Stimulated activated CD8-positive, alpha-beta memory T cell treated with anti-CD3 and anti-CD28 coated beads, Interleukin-15, amount 100 ng/mL, for 4 hours (primary cell): ENCODE measurements at places on chromosomes 16 and 17.

GRCh38 chr17:2957631-2958286, 105.6 kb downstream of the OR1D5 start:
- DNase-seq: no peak

- DNase-seq: no peak
Observed at GRCh38 chr17:9200699-9201359, 179.5 kb downstream of the NTN1 start.

DNA sequence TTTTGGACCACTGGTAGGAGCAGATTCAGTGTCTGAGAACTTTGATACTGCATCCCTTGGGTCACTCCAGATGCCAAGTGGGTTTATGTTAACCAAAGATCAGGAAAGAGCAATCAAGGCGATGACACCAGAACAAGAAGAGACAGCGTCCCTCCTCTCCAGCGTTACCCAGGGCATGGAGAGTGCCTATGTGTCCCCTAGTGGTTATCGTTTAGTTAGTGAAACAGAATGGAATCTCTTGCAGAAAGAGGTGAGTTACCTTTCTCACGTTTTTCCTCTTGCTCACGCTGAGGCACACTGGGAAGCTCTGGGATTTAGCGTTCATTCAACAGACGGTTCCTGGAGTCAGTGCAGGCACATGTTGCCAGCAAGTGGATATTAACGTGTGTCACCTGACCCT, 58.0 kb downstream of the NUP88 start:
- DNase-seq: no peak

DNA sequence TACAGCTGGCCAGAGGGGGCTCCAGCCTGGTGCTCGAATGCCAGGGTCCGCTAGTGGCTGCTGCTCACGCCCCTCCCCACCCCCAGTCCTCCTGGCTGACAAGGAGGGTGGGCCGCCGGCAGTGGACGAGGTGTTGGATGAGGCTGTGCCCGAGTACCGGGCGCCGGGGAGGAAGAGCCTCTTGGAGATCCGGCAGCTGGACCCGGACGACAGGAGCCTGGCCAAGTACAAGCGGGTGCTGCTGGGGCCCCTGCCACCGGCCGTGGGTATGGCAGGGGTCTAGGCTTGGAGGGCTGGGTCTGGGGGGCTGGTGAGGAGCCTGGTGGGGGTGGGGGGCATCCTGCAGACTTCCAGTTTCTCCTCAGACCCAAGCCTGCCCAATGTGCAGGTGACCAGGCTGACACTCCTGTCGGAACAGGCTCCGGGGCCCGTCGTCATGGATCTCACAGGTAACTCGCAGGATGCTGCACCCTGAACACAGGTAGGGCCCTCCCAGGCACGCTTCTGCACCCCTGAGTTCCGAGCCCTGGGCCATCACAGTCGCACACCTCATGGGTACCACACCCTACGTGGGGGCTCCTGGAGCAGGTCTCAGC, 1.2 kb upstream of the PDIA2 start:
- DNase-seq: no peak

DNA sequence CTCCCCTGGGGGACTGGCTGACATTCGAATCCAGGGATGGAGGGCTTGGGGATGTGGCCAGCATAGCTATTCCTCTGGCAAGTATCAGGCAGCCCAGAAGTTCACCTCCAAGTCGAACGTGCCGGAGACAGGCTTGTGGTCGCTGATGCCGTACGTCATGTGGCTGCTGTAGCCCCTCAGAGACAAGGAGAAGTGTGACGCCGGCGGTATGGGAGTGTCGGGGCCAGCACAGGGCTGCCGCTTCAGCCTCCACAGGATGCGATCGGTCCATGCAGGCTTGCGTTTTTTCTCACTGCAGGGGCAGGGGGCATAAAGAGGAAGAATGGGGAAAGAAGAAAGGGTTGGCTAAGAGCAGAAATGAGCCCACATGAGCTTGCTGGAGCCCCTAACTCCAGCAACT, 5.3 kb upstream of the MYO1C start:
- no peak for DNase-seq

DNA sequence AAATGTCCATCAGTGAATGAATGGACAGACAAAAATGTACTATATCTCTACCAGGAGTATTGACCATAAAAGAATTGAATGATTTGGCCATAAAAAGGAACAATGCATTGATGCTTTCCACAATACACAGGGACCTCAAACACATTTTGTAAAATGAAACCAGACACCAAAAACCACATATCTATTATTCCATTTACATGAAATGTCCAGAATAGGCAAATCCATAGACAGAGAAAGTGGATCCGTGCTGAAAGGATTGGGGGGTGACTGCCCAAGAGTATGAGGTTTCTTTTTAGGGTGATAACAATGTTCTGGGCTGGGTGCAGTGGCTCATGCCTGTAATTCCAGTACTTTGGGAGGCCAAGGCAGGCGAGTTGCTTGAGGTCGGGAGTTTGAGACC, 6.9 kb upstream of the LITAF start:
- DNase-seq: no peak

DNA sequence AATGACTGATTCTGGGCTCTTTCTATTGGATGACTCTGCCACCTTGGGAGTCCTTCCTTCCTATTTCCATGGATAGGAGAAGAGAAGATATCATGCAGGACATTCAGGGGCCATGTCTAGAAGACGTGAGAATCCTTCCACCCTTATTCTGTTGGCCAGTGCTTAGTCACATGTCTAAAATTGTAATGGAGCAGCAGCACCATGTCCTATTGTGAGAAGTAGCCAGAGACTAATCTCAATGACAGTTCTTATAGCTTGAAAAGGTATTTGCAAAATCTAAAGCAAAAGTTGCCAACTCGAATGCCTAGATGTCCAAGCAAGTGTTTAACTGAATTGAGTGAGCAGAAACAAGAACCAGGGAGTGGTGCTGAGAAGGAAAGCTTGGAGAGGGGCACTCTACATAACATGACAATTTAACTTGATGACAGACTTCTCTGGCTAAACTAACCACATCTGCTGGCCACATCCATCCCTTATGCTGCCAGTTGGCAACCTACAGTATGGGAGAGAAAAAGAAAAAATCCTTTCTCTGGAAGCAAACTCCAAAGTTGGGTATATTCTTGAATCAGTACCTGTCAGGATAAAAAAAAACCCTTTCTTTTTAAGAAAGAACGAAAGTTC, 225.7 kb downstream of the CDH13 start:
- DNase-seq: no peak

DNA sequence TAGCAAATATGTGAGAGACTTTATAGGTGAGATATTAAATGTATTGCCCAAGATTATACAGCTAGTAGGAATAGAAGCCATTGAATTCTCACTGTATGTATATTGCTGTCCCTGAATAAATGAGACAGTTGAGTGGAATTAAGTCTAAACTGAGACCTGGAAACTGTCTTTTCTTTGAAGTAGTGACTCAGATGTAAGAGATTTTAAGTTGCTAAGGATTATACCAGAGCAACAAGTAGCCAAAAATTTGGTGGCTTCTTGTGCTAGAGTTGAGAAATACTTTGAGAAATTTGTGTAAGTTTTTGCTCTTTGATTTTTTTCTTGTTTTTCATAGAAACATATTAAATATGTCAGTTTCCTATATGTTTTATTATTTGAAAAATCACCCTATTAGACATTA, 58.7 kb downstream of the TANC2 start:
- DNase-seq: no peak

DNA sequence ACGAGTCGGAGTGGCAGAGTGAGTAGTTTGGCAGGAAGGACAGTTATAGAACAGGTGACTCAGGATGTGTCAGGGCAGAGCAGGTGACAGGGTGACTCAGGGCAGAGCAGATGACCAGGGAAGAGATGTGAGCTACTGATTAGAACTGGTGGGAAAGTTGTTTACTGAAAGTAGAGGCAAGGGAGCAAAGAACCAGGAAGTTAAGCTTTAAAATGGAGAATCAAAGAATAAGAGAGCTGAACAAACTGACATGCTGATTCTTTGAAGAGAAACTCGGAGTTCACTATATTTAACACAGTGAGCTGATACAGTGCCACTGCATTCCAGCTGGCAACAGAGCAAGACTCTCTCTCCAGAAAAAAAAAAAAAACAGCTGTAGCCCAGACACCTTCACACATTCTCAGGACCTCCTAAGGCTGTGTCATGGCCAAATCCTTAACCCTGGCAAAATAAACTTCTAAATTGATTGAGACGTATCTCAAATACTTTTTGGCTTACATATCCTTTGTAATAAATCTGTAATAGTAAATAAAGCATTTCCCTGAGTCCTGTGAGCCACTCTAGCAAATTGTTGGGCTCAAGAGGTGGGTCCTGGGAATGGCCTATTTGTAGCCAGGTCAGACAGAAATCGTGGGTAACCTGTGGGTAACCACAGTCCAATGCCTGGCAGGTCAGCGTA, 12.3 kb upstream of the UBE2I start:
- DNase-seq: no peak

- DNase-seq: no peak
Observed at GRCh38 chr16:14314116-14314515, 243.0 kb downstream of the MRTFB start.

DNA sequence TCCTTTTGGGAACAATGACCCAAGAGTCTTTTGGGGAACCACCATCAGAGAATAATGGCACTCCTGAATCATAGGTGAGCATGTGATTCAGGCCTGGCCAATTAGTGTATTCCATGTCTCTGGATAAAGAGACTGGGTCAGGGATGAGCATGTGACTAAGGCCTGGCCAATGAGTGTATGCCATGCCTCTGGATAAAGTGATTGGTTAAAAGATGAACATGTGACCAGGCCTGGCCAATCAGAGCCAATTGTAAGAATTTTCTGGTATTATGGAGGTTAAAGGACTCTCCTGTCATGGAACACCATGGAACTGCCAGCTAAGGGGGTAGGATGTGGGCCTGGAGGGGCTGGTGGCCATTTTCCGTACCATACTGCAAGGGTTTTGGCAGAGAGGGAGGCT, 194.3 kb downstream of the C16orf78 start:
- DNase-seq: no peak

GRCh38 chr17:78040440-78041385, 82.2 kb downstream of the TNRC6C start:
- DNase-seq: no peak

GRCh38 chr17:6701719-6702118, 11.4 kb downstream of the SLC13A5 start:
- DNase-seq: no peak

DNA sequence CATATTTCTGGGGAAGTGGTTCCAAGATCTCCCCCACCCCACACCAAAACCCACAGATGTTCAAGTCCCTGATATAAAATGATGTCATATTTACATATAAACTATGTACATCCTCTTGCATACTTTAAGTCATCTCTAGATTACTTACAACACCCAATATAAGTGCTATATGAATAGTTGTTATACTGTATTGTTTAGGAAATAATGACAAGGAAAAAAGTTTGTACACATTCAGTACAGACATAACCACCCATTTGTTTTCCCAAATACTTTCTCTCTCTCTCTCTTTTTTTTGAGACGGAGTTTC, 11.5 kb downstream of the CFDP1 start:
- no peak for DNase-seq

DNA sequence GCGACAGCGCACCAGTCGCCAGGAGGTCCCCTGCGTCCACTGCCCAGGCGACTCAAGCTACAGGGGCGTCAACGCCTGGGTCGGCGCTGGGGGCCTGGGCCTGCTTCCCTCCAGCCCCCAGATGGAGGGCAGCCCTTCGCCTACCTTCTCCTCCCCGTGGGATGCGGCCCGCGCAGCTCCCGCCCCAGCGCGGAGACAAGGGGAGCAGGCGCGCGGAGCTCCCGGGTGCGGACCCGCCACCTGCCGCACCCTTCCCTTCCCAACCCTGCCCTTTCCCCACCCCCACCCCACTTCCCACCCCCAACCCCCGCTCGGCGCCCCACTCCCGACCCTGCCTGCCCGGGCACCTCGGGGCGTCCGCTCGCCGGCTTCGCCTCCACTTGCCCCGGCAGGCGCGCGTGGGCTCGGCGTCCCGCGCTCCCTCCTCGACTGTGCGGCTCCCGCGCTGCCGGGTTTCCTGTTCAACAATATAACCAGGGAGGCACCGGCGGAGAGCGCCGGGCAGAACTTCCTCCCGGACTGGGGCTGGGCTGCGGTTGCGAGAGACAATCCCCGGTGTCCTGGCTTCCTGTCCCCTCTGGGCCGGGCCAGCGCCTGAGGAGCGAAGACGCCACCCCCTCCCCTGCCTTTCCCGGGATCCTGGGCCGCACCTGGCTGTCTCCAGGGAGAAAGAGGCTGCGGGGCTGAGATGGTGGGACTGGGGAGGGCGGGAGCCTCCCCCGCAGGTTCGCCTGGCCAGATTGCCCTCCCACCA, at the start of gene ARHGAP27:
ARHGAP27 (minus strand) TSS at position 466 of the 754 bp plus-strand sequence. CDS start 2,591 bp downstream, outside the sequence.
- DNase-seq: no peak

DNA sequence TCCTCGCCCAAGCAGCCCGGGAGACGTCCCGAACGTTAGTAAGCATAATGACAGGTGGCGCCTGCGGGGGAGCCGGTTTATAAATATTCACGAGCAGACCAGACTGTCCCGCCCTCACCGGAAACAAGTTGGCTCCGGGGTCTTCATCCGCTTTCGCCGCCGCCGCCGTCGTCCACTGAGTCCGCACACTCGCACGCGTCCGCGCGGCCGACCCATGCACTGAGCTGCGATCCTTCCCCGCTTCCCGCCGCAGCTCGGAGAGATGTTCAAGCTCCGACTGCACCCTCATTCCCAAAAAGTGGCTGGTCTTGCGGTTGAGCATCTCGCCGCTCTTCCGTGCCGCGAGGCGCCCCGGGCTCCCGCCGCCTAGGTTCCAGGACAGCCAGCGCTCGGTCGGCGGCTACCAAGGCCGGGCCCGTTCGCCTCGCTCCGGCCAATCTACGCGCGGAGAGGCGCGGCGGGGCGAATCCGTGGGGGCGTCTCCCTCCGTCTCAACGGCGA, 385 bp downstream of the CFAP119 start:
- peak; percentile 21 for DNase-seq

DNA sequence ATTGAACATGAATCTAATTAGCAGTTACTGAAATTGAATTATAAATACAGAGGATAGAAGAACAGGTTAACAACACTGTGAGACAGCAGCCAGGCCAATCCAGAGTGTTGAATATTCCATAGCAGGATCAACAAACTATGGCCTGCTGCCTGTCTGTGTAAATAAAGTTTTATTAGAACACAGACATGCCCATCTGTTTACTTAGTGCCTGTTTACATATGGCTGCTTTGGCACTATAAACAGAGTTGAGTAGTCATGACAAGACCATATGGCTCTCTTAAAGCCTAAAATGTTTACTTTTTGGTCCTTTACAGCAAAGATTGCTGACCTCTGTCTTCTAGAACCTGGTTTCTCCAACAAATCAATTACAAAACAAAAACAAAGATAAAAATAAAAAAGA, 115.4 kb upstream of the CDC42EP4 start:
- no peak for DNase-seq

DNA sequence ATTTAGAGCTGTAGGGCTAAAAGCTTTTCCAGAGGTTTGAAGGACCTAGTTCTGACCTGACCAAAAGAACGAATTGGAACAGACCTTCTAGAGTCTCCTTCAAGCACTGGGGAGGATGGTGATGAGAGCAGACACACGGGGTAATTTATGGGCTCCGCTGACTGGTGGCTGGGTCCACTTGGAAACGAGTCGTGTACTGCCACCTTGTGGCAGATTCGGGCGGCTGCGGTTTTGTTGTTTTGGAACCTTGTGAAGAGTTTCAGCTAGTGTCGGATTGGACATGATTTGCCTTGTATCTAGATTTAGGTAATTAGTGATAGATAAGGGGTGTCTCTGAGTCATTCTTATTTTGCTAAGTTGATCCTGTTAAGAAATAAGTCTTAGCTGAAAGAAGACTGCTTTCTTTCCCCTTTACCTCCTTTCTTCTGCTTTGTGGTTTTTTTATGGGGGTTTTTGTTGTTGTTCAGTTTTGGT, 98.9 kb downstream of the AATF start:
- peak; percentile 52 for DNase-seq
